Activated CD4-positive, CD25-positive, alpha-beta regulatory T cell (primary cell): ENCODE measurements at places on chromosomes 13 and 19.

GRCh38 chr13:110702591-110703526, 3.1 kb downstream of the CARS2 start:
- DNase-seq: no peak

- no peak for DNase-seq
Observed at GRCh38 chr19:47028195-47028601, 8.6 kb downstream of the NPAS1 start.

GRCh38 chr13:76944456-76944855, 3.9 kb upstream of the ACOD1 start:
- no peak for DNase-seq

DNA sequence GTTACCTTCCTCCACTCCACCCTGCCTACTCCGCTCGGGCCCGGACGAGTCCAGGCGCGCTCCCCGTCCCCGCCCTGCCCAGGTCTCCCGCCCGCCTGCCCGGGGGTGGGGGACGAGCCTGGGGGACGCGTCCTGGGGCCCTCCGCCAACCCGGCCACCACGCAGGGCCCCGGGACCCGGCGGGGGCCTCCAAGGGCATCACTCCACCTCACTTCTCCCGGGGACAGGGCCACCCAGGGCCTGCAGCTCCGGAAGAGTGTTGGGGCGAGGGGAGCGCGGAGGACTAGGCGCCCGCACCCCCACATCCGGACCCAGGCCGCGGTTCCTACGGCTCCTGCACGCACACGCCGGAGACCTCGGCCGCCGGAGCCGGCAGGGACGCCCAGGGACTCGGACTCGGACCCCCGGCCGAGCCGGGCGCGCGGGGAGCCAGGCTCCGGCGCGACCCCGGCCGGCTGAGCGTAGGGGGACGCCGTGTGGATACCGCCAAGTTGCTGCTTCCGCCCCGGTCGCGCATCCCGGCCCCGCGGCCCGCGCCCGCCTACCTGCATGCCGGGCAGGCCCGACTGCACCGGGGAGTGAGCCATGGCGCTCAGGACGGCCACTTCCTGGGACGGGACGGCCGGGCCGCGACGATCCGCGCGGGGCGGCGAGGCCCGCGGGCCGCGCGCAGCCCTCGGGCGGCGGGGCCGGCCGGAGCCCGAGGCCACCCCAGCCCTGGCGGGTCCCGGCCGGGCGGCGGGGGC, 534 bp downstream of the STK24 start:
- peak; percentile 45 for DNase-seq

DNA sequence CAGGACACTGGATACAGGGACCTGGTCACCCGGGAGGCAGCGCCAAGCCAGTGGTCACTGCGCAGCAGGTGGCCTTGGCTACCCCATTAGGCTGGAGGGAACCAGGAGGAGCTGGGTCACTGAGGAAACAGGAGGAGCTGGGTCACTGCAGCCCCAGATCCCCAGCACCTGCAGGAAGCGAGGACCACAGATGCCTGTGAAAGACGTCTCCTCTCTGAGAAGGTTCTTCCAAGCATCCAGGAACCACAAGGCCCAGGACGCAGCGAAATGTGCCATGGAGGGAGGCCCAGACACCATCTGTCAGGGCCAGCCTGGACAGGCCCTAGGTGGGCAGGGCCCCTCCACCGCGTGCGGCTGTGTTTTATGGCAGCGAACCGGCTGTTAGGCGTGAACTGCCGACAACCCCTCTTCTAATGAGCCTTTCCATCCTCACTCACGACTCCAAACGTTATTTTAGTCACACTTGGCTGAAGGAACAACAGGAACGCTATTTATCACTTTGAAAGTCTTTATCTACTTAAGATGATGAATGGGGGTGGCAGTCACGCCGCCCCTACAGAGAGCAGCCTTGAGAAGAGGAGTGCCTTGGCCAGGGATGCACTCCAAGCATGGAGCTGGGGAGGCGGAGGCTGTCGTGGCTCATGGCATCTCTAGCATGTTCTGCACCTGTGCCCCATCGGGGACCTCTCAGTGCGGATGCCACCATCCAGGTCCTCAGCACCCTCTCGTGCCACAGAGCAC, 53.3 kb downstream of the CEBPG start:
- no peak for DNase-seq

DNA sequence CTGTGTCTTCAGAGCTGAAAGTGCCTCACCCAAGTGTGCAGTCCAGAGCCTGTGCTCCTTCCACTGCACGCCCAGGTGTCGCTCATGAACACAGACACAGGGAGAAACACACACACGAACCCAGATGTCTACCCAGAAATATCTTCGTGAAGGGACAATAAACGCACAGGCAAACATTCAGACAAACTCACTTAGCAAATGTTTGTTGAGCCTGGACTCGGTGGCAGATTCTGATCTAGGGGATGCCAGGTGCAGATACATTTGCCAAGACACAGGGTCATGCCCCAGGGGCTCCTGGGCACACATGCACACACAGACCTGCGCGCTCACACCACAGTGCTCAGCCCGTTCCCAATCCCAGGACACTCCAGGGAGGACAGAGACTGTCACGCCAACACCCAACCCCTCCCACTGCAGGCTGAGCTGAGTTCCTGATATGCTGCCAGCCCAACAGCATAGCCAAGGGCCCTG, 31.9 kb downstream of the SCGB2B2 start:
- DNase-seq: no peak

DNA sequence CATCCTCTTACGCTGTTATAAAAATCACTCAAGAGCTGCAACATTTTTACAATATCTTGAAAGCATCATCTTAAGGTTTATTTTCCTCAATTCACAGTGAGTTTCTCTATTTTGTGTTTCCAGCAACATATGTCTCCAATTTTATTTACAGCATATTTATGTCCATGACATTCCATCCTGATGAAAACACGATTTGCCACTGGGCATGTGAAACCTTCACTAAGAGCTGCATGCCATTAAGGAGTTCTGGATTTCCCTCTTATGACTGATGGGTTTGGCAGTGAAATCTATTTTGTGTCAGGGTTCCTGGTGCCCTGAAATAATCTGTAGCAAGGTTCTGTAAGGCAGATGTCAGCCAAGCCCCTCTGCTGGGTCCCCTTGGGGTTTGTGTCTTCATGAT, 527.6 kb upstream of the KLF12 start:
- DNase-seq: no peak

DNA sequence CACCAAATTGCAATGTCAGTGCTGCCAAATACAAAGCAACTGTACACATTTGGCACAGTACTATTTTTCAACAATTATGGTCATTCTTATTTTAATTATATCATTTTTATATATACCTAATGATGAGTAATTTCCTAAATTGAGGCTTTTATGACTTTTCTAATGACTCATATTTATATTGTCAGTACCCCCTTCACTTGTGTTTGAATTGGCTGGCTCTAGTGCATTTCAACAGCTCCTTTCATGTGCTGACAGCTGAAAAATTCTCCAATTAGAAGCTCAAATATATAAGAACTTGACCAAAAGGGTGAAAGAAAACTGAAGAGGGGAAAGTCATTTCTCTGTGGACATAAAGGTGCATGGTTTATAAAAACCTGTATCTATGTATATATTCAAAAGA, 263.3 kb downstream of the SLITRK1 start:
- DNase-seq: no peak

DNA sequence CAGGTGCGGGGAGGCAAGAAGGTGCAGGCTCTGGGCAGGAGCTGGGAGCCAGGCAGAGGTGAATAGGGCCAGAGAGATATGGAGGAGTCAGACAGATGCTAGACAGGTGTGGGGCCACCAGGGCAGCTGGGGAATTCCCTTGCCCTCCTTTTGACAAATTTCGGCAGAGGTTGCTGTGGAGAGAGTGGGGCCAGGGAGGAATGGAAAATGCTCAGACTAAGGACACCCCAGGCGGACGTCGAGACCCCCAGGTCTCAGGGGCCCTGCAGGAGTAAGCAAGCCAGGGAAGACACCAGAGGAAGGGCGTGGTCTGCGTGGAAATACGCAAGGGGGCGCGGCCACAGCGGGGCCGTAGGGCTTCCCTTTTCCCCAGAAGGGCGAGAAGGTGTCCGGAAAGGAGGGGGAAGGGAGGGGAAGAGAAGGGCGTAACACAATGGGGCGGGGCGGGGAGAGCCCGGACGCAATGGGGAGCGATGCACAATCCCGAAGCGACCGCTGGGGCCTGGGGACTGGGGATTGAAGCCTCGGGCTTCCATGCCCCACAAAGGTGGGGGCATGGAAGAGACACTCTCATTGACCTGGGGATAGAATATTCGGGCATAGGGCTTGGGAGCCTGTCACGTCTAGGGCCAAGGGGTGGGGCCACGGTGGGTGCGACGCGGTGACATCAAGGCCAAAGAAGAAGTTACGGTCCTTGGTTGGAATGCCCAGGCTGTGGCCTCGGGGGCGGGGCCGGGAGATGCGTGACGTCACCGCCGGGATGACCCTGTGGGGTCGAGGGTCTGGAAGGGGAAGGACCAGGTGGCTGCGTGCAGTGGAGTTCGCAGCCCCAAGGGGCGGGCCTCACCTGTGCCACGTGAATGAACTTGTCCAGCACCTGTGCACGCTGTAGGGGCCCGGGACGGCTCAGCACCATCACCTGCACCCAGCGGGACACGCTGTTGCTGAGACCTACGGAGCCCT, 8.2 kb downstream of the RASGRP4 start:
- DNase-seq: peak; percentile 28
